ENCODE measurements at places on chromosomes 12 and 14.

DNA sequence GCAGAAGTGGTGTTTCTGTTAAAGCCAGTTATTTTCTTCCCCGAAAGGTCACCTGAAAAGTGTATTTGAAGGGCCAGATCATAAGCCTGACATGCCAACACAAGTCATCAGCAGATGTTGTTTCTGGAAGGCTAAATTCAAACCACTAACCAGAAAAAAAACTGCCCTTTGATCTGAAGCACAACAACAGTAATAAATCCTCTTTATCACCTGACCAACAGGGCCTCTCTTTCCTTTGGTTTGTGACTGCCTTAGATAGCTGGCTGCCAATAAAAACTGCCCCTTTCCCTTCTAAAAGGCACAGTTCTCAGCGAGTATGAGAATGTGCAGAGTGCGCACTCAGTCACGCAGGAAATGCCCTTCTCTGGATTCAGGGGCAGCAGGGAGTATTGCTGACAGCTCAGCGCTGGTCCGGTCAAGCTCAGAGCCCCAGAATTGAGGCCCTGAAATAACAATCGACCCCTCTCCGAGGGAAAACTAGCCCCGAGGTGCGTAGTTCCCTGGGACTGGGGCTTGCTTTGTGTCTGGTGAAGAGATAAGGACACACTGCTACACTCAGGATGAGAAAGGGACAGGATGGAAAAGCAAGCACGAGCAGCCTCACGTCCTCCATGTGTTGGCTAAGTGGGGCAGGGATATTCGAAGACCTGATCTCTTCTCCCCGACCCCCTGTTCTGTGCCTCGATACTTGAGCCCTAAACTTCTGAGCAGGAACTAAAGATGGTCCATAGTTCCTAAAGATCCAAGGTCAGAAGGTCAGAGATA, 184.2 kb upstream of the GZMB start:
- no peak for DNase-seq

DNA sequence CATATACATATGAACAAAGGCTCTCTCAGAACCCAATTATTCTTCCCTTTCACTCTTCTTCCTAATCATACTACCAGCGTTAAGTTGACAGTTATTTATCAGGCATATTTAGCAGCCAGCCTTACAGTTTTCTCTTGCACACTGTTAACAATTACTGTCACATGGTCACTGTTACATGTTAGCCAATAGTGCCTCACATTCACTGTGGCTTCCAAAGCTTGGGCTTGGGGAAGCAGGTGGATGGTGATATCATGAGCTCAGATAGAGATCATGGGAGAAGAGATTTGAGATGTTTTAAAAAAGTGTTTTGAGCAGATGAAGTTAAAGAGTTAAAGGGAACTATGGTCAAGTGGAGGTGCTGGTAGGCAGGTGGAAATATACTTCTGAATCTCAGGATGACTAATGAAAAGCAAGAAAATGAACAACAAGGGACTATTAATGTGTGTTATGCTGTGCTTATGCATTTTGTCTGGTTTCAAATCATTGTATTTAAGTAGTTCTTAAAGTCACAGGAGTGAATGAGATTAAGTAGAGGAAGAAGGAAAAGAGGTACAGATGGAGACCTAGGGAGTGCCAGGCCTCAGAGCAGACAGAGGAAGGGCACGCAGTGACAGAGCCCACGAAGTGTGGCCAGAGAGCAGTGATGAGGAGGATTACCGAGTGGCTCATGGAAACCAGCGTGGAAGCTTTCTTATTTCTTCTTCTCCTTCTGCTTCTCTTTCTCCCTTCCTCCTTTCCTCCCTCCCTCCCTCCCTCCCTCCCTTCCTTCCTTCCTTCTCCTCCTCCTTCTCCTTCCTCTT, 39.6 kb downstream of the BICD1 start:
- no peak for DNase-seq

- DNase-seq: no peak
Measured at GRCh38 chr14:39441805-39442204, 9.6 kb upstream of the FBXO33 start.

DNA sequence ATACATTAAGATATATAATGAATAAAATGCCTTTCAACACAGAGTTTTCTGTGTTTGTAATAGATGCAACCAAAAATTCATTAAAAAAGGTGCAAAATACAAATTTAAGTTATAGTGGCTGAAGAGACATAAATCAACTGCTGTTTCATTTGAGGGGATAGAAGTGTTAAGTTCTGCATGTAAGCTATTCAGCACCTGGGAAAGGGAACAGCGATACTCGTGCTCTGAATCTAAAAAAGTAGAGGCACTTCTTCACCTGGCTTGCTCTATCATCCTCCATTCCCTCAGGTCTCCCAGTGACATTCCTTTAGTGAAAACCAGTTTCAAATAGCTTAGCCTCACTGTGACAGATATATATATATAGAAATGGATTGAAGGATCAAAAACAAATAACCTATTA, 222.6 kb downstream of the ACSS3 start:
- no peak for DNase-seq

GRCh38 chr14:65045006-65045405, 57.3 kb downstream of the MAX start:
- no peak for DNase-seq

GRCh38 chr14:53925201-53925766, 31.3 kb downstream of the BMP4 start:
- DNase-seq: no peak
